ENCODE measurements at places on chromosomes 16 and 17.

DNA sequence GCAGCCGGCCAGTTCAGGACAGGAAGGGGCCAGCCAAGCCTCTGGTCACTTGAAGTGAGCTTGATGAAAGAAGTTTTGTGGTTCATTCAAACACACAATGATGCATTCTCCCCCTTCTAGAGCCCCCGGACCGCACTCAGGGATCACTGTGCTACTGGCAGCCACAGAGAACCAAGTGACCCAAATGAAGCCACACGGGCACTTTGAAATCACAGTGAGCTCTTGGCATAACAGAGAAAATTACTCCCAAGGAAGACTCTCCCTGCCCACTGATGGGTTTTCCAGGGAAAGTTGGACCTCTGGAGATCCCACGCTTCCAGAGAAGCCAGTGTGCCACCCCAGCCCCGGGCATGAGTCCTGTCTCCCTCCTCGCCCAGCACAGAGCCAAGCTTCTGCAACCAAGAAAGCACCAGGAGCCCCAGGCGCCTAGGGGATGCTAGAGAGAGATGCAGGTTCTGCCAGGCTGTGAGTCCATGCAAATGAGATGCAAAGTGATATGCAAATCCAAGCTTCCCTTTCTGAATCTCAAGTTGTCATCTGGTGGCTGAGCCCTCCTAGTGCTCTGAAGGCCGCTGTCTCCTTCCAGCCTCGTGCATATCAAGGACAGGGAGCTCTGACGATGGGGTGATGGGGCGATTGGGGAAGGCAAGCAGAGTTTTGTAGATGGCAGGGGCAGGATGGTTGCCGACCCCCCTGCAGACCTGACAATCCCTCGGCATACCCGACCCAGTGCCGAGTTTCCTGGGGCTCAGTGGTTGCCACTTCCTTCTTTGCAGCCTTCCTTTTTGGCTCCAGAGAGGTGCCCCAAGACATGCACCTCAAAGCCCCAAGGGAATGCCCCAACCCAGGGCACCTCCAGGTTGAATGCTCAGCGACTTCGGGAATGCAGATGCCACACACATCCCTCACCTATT is 59.7 kb upstream of the TNRC6C start:
- DNase-seq = no peak

GRCh38 chr17:1716912-1717695 is 6.9 kb upstream of the TLCD2 start:
- DNase-seq = peak; percentile 82

- no peak for DNase-seq
These were observed 21.4 kb downstream of the GALNS start for GRCh38 chr16:88835383-88835782.

DNA sequence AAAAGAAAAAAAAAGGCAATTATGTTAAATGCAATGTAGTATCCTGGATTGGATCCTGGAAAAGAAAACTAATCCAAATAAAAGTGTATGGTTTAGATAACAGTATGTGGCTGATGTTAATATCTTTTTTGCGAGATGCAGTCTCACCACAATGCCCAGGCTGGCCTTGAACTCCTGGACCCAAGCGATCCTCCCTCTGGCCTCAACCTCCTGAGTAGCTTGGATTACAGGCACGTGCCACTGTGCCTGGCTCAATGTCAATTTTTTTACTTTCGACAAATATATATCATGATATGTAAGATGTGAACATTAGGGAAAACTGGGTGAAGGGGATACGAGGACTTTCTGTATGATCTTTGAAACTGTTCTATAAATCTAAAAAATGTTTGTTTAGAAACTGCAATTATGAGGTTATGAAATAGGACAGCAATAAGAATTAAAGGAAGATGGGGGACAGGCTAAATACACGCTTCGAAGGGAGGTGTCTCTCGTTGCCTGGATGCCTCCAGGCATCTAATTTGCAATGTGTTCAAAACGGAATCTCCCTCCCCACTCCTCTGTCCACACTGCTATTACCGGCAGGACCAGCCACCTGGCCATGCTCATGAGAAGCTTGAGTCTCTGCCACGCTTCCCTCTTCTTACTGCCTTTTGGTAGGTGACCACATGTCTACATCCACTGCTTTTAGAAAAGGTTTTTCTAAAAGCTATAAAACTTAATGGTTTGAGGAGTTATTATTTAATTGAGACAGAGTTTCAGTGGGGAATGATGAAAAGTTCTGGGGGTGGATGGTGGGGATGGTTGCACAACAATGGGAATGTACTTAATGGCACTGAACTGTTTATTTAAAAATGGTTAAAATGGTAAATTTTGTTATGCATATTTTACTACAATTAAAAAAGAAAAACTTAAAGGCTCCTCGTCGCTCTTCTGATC is 15.2 kb downstream of the UBE2O start:
- no peak for DNase-seq

- peak; percentile 99 for DNase-seq
These were observed 2.3 kb upstream of the SLC25A39 start for GRCh38 chr17:44326861-44327444.

DNA sequence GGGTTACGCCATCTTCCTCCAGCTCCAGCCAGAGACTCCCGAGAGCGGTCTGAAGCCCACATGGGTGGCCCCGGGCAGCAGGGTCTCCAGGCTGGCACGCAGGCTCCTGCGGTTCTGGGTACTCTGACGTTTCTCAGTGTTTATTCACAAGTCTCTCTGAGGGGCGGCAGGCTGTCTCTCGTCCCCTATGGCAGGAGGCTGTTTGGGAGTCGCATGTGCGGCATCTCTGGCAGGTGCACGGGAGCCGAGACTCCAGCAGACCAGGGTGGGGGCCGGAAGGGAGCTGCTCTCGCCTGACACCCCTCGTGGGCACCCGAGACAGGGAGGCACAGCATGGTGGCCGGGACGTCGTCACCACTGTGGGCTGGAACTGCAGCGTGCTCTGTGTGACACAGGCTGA is 48.1 kb downstream of the ZNF778 start:
- no peak for DNase-seq

GRCh38 chr16:77944631-77945030 is 77.7 kb upstream of the CLEC3A start:
- DNase-seq = no peak

- no peak for DNase-seq
These were observed 62.4 kb upstream of the NLK start for GRCh38 chr17:27980043-27980442.

GRCh38 chr16:46889245-46889941 is 5.2 kb downstream of the GPT2 start:
- no peak for DNase-seq

DNA sequence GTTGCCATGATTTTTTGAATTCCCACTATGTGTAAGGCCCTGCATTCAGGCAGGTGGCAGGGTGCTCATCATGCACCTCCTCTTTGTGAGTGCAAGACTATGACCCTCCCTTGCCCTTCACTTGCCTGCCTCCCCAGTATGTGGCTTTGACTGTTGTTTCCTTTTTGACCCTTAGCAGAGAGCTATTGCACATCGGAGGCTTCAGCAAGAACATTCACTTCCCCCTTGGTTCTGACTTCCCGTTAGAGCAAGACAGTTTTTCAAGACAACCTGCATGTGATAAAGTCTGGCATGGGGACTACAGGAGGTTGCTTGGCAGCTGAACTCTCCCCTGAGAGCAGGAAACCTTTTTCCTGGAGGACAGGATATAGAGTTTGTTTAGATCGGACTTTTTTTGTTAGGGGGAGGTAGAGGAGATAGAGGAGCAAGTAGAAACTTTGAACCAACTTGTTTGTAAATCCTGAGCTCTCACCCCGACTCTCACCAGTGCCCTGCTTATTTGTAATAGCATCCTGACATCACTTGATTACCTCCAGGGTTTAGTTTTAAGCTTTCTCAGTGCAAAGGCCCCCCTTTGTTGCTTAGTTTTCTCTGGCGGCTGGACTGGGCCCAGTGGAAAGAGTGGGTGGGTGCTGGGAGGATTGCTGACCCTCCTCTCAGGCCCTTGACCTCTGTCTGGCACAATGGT is 34.3 kb downstream of the LIMD2 start:
- DNase-seq = peak; percentile 100

DNA sequence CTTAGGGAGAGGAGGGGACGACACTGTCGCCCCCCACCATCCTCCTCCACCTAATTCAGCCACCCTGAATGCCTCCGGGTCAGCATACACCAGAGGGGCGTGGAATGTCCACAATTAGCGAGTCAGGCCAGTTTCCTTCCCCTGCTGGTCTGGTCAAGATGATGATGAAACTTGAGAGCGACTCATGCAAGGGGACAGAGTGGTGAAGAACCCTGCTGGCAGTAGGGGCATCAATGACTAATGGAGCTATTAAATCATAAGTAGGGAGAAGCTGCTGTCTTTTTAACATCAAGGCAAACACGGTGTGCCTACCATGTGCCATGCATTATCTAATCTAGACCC is 7.2 kb downstream of the SPACA3 start:
- DNase-seq = no peak

DNA sequence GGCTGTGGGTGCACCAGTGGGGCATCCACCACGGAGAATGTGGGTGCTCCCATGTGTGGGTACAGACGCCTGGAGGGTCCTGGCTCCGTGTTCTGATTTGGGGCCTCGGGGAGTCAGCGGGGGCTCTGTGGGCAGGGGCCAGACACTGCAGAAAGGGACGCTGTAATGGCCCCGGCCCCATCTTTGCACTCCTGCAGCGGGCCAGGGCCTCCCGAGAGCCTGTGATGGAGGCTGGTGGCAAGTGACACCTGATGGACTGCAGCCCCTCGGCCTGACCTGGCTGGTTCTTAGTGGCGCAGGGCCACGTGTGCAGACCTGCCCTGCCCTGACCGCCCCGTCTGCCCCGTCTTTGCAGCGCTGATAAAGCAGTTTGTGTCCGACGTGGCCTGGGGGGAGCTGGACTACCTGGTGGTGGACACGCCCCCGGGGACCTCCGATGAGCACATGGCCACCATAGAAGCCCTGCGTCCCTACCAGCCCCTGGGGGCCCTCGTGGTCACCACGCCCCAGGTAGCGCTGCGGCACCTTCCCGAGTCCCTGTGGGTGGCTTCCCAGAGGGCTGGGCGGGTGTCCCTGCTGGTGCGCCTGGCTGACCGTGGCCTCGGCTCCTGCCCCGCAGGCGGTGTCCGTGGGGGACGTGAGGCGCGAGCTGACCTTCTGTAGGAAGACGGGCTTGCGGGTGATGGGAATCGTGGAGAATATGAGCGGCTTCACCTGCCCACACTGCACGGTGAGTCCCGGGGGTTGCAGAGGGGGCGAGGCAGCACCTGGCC is 4.7 kb downstream of the NUBP2 start:
- no peak for DNase-seq

GRCh38 chr16:1651974-1652312 is 26.1 kb upstream of the JPT2 start:
- no peak for DNase-seq

DNA sequence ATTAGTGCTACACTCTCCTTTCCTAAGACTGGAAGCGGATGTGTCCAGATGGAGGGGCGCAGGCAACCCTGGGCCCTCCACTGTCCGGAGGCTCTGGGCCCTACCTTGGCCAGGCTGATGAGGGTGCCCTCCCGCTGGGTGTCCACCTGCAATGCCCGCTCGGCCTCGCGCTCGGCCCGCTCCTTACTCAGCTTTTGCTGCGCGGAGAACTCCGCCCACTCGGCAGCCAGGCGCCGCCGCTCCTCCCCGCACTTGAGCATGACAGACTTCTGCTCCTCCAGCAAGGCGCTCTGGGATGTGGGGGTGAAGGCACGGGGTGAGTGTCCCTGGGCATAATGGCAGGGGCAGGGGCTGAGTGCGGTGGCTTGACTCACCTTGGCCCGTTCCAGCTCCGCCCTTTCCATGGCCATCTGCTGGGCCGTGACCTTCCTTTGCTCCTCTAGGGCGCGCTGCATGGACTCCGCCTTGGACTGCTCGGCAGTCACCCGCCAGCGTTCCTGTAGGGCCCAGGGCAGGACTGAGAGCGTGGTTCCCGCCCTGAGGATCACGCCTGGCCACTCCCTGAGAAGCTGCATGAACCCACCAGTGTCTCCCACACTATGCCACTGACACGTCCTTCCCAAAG is 10.1 kb upstream of the MRPL38 start:
- DNase-seq = no peak

DNA sequence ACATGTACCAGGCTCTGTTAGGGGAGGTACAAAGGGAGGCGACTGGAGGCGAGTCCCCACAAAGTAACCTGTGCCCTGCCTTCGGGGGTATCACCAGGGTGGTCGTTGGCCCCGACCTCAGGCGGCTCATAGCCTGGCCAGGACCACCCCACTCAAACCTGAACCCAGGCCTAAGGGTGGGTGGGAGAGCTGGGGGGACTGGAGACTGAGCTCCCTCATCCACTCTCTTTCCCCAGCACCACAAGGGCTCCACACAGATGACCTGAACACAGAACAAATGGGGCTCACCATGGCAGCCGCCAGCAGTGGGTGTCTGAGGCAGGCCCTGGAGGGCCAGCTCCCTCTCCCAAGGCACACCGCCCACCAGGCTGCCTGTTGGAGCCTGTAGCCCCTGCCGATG is 120.6 kb upstream of the TNRC6C start:
- DNase-seq = no peak

- no peak for DNase-seq
These were observed 42.9 kb downstream of the SYT17 start for GRCh38 chr16:19210968-19211367.

DNA sequence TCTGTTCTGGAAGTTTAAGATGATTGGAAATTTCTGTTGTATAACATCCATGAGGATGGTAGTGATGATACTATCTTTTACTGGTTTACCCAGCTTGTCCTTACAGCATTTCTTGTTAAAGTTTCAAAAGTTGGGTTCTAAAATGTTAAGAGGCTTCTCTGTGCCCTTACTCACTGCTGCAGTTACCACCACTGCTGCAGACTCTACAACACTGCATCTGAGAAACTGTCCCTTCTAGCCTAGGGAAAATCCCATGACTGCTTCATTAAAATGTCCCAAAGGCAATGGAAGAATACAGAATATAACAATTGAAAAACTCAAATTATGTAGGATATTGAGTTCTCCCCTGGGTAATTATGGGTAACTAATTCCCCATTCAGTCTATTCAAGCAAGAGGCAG is 3.8 kb upstream of the NSRP1 start:
- no peak for DNase-seq

- DNase-seq = no peak
These were observed 35.0 kb downstream of the CRISPLD2 start for GRCh38 chr16:84854759-84855158.

DNA sequence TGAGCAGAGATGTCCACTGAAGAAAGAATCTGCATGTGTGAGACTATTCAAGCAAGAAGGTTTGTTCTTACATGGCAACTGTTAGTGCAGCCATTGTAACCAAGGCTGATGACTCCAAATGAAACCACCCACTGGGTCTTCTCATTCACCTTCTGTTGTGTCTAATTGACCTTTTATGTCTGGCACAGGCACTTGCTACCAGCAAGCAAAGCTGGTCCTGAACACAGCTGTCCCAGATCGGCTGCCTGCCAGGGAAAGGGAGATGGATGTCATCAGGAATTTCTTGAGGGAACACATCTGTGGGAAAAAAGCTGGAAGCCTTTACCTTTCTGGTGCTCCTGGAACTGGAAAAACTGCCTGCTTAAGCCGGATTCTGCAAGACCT is 3.6 kb downstream of the CDC6 start:
- no peak for DNase-seq

DNA sequence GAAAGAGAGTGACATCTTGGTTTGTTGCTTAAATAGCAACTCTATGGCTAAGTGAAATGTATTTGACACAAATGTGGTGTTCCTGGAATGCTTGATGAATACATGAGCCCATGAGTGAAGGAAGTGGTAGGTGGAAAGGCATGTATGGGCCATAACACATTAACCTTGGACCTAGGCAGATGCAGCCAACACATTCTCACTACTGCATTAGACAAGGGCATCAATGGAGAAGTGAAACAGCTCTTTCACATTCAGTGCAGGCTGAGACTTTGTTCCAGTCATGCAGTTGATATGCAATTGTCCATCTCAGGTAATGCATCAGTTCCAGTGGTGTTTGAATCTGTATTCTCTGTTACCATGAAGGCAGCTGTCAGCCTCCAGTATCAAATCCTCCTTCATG is 133.6 kb downstream of the HS3ST3B1 start:
- no peak for DNase-seq

GRCh38 chr16:70650216-70650615 is 3.9 kb downstream of the IL34 start:
- DNase-seq = no peak

Measured in AML-193 (cell line).